ENCODE measurements at places on chromosomes 5 and 9.

DNA sequence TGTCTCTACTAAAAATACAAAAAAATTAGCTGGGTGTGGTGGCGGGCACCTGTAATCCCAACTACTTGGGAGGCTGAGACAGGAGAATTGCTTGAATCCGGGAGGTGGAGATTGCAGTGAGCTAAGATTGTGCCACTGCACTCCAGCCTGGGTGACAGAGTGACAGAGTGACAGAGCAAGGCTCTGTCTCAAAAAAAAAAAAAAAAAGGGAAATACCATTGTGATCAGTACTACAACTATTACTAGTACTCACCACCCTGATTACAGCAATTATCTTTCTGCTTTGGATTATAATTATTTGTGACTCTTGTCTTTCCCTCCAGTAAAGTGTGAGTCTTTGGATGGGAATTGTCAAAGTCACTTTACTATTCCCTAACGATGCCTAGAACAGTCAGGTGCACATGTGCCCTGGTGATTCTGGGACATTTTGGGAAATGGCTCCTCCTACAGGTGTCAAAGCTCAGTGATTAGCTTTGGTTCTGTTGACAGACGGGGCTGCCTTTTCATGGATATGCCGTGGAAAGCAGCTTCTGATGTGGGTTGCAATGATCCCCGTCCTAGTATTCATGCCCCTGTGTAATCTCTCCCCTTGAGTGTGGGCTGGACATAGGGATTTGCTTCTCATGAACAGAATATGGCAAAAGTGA lies 31.8 kb upstream of the FRRS1L start:
- no peak for DNase-seq

GRCh38 chr5:135697959-135698345 lies 119.2 kb upstream of the CXCL14 start:
- DNase-seq, result no peak

DNA sequence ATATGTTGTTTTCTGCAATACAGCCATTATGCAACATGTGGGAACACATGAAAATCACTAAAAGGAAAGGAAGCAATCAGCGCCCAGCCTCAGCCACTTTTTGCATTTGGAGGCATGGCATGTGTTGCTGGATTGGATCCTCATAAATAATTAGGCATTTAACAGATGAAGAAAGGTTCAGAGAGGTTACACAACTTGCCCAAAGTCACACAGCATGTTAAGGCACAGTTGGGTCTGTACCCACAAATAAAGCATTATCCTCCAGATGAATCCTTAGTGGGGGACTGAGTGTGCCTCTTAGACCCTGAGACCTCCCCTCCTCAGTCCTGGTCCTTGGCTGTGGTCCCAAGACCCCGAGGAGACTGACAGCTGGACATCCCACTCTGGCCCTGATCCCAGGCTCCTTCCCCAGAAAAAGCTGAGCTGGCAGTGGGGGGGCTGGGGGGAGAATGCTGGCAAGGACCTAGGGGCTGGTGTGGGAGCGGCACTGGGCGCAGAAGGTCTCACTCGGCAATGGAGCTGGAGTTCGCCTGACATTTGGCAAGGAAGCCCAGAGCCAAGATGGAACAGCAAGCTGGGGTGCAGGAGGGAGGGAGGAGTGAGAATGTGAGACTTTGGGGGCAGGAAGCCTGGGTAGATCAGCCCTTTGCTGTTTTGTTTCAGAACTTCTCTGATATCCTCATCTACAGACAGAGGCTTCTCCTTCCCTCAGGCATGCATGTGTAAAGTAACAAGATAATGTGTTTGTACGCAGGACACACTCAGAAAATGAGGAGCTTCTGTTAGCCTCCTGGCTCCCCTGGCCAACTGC lies 6.9 kb upstream of the AKNA start:
- no peak for DNase-seq

DNA sequence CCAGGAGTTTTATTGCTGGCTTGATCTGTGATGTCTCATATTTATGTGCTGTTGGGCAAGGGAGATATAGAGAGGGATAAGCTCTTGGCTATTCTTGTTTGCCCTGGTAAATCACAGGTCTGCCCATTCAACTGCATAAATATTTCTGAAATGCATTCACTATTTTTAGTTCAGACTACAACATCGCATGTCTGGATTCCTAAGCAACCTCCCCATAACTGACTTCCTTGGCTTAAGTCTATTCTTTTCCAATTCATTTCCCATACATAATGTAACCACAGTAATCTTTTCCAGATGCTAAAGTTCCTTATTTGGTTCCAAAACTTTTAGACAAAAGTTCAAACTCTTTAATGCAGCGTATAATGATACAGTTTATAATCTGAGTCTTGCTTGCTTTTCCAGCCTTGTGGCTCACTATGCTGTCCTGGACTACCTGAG lies 321.4 kb upstream of the ACTBL2 start:
- DNase-seq, result no peak

DNA sequence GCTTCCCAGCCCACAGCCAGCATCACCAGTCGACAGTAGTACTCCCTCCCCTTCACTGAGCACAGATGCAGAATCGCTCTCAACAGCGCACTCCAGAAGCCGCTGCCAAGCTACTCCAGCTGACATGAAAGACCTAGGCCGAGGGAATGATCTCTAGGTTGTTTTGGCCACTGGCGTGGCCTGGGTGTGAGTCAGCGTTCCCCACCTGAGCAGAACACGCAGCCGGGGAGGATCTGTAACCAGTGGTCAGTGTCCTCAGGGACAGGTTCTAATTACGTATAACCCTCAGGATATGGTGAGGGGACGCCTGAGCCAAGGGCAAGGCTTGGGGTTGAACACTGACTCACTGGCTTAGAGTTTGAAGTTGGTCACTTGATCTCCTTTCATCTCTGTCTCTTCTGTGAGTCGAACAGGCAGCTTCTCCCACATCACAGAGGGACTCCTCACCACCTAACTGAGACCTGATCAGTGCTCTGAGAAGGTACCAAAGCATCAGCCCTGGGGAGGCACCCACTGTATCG lies 76.9 kb upstream of the IL17B start:
- peak; percentile 63 for DNase-seq

DNA sequence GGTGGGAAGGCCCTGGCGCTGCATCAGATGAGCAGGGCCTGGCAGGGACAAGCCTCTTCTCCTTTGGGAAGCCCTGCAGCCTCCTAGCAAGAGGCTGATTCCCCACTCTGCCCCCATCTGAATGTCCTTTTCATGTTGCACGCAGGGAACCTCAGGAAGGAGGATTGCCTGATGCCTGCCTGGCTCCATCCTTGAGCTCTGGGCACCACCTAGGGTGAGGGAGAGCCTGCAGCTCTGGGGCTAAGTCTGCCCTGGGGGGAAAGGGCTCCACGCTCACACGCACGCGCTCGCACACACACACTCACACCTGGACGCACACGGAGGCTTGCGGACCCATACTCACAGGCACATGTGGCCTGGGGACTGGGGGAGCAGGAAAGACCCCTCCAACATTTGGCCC lies 86.6 kb downstream of the LMX1B start:
- DNase-seq, result no peak

- no peak for DNase-seq
Measured at GRCh38 chr5:82023644-82024043, 51.8 kb downstream of the ATG10 start.

- no peak for DNase-seq
Measured at GRCh38 chr9:134210511-134210907, 46.1 kb upstream of the RNU6ATAC start.

DNA sequence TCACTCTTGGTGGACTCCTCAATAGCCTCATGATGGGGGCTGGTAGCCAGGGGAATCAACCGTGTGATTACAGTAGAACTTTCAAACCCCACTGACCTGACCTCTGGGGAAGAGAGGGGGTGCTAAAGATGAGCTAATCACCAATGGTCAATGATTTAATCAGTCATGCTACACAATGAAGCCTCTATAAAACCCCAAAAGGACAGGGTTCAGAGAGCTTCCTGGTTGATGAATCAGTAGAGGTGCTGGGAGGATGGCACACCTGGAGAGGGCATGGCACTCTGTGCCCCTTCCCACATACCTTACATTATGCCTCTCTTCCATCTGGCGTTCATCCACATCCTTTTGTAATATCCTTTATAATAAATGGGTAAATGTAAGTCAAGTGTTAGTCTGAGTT lies 8.9 kb upstream of the SH3TC2 start:
- no peak for DNase-seq

GRCh38 chr9:35690294-35690613 lies 529 bp upstream of the TPM2 start:
- DNase-seq, result no peak

DNA sequence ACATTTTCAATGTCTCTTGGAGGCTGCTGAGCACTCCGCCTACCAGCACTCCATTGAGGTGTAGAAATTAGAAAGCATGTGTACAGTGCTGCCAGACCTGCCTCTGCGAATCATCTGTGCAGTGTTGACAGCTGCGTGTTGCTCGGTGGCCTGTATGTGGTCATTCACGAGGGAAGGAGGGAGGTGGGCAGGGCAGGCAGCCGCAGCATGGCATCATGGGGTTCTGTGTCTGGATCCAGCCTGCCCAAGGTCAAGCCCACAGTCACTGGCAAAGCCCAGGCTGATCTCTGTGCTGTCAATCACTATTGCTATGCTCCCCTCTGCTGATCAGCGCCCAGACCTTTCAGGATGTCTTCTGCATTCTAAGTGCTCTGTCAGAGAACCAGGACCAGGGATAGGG lies 8.0 kb upstream of the PDZD2 start:
- no peak for DNase-seq

DNA sequence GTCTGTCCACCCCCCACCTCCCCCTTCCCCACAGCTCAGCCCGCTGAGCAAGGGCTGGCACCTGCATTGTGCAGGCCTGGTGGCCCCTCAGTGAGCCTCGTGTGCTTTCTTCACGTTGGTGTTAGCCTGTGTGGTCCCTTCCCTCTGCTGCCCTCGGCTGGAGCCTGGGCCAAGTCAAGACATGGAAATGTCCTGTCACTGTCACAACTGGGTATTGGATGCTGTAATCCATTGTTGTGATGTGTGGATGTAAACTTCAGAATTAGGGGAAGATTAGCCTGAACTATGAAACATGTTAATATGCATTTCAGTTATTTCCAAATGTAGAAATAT lies 103.9 kb downstream of the TRIO start:
- no peak for DNase-seq

GRCh38 chr9:2016408-2017330 lies 1.5 kb downstream of the SMARCA2 start:
- peak; percentile 13 for DNase-seq

DNA sequence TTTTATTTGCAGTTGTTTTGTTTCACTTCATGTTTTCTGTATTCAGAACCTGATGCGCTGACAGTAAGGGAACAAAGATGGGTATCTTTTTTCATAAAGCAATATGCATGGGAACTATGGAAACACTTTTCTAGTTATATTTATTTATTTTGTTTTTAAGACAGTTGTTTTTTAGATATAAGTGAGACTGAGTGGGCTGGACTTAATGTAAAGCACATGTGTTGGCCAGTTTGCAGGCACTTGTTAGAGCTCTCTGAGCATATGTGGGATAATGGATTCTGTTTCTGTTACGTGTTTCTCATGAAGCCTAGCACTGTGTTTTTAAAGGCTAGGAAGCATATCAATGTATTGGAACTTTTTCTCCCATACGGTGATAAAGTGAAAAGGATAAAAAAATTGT lies 164.1 kb downstream of the PRR16 start:
- DNase-seq, result no peak

- no peak for DNase-seq
Measured at GRCh38 chr9:121318631-121319382, 50.8 kb downstream of the GSN start.

GRCh38 chr9:32879335-32879734 lies 96.0 kb downstream of the TMEM215 start:
- DNase-seq, result no peak

- no peak for DNase-seq
Measured at GRCh38 chr9:78021697-78022096, 9.9 kb downstream of the GNAQ start.

- DNase-seq, result no peak
Measured at GRCh38 chr5:158397278-158397677, 538.3 kb upstream of the CLINT1 start.

GRCh38 chr5:79256563-79256962 lies 20.6 kb downstream of the JMY start:
- no peak for DNase-seq

DNA sequence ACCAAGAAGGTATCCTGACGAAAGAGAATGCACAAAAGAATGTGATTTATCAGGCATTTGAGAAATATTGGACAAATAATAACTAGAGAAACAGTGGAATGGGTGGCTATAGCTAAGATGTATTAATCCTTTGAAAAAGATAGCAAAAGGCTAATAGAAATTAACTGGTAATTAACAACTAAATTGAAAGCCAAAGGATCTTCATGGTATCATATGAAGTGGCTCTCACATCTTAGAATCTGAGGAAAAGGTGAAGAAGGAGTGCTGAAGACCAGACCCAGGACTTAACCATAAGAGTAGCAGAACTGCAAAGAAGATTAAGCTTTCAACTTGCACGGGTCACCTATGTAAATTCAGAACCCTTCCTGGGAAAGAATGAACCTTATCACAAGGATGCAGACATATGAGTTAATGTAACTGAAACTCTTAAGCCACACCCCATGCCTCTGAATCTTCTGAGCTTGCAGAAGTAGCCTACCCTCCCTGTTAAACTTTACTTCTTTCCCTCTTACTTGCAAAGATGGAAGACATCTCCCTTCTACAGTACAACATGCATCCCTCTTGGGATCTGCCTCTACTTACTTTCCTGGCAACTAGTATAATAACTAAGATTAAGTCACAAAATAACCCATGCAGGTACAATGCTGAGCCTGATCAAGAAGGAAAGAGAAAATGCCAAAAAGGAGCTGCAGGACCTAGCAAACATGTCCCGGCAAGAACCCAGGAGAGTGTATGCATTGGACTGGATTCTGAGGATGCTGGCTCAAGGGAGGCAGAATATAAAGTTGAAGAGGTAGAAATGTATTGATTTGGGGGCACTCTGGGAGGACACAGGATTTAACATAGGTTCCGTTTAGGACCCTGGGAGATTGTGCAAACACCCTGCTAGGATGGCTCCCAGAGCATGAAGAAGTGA lies 395.5 kb upstream of the SLC30A5 start:
- no peak for DNase-seq

DNA sequence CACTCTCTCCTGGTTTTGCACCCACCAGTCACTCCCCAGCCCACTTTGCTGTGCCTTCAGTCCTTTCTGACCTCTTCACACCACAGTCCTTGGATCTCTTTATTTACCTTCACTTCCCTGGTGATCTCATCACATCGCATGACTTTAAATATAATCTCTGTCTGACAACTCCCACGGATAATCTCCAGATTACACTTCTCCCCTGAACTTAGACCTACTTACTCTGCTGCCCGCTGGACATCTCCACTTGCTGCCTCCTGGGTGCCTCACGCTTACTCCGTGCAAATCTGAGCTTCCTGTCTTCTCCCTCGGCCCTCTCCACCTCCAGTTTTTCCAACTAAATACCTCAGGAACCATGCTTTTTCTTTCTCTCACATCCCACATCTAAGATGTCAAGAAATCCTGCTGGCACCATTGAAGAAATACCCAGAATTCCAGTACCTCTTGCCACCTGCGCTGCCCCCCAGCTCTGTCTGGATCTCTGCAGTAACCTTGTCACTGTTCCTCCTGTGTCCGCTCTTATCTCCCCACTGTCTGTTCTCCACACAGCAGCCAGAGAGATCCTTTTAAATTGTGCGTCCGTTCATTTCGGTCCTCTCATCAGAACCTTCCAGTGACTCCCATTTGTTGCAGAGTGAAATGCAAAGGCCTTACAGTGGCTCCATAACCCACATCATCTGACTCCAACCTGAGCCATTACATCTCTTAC lies 9.3 kb downstream of the SFXN1 start:
- DNase-seq, result no peak

Data from NCI-H510A treated with DMSO at 0.1 percent for 48 hours (cell line).